ENCODE measurements at places on chromosomes 3 and 15.

DNA sequence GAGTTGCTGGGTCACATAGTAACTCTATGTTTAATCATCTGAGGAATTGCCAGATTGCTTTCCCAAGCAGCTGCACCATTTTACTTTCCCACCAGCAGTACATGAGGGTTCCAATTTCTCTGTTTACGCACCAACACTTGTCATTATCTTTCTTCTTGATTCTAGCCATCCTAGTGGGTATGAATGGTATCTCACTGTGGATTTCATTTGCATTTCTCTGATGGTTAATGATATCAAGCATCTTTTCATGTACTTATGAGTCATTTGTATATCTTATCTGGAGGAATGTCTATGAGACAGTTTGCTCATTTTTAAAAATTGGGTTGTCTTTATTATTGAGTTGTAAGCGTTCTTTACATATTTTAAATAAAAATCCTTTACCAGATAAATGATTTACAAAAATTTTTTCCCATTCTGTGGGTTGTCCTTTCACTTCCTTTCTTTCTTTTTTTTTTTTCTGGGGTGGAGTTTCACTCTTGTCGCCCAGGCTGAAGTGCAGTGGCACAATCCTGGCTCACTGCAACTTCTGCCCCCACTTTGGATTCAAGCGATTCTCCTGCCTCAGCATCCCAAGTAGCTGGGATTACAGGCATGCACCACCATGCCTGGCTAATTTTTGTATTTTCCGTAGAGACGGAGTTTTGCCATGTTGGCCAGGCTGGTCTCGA is 8.9 kb upstream of the SGO1 start:
- no peak for DNase-seq

DNA sequence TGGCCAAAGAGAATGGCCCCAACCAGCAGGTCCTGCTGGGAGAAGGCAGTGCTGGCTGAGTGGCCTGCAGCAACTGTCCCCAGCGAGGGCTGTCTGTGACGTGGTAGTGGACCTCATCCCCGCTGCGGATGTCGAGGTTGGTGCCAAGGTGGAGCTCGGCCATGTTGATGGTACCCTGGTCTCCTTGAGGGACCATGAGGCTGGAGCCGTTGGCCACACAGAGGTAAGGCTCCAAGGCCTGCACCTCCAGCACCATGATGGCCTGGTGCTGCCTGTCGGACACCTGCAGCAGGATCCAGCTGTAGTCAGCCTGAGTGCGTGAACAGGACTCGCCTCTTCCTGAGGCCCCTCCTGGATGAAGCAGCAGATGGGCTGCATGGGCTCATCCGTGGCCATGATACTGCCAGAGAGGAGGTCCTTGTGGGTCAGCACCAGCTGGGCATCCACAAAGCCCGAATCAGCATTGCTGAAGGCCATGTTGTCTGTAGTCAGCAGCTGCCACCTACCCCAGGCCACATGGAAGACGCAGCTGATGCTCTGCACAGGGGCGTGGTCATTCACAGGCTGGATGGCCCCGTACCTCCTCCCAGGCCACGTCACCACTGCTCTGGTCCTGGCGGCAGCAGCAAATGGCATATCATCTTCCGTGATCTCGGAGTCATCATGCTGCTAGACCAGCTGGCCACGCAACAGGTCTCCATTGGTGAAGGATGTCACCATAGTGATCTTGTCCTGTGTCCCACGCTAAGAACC is 167.5 kb downstream of the GOLGA6L4 start:
- DNase-seq: no peak

GRCh38 chr3:73469331-73469730 is 155.4 kb downstream of the PDZRN3 start:
- no peak for DNase-seq

- DNase-seq: no peak
Observed at GRCh38 chr3:69294014-69294766, 91.7 kb downstream of the FRMD4B start.

- no peak for DNase-seq
Observed at GRCh38 chr3:12954891-12955650, 113.7 kb upstream of the RPL32 start.

DNA sequence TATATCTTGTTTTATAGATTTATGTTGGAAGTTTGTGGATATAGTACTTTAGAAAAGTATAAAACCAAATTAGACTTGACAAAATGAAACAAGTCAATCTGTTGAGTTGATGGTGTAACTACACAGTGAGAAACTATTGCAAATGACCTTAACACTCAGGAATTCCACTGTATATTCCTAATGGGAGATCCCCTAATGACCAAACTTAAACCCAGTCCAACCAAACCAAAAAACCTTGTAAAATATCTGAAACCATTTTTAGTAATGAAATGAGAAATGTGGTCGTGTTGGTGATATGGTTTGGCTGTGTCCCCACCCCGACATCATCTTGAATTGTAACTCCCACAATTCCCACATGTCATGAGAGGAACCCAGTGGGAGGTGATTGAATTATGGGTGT is 31.9 kb upstream of the ATP13A3 start:
- no peak for DNase-seq

DNA sequence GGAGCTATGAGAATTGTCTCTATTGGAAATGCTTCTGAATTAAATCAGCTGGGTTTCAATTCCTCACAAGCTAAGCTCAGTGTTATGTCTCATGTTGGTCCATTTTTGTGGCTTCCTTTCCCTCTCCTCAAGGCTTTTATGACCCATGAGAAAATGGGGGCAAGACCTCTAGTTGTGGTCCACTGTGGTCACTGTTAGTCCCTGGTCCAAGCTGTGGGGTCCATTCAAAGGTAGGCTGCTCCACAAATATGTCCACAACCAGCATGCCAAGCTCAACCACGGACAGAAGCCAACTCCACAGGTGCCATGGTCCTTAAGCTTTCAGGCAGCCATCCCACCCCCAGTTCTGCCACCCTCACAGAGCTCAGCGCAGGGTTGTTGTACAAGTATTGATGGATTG is 14.9 kb upstream of the TPM1 start:
- no peak for DNase-seq

DNA sequence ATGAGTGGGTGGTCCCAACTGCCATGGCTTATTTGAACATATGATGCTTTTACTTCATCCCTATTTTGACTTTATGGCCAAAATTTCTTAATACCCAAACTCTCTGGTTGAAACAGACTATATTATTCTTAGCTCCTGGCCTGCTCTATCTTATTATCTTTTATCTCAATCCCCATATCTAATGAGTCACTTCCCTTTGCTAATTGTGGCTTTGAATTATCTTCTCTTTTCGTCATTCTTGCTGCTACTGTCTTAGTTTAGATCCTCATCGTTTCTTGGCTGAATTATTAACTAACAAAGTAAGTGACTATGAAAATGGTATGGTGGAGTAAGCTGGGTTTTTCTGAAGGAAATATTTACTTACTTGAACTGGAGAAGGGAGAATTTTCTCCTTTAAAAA is 28.2 kb upstream of the DNAJC19 start:
- DNase-seq: no peak
